ENCODE measurements at places on chromosomes 5 and 9.

DNA sequence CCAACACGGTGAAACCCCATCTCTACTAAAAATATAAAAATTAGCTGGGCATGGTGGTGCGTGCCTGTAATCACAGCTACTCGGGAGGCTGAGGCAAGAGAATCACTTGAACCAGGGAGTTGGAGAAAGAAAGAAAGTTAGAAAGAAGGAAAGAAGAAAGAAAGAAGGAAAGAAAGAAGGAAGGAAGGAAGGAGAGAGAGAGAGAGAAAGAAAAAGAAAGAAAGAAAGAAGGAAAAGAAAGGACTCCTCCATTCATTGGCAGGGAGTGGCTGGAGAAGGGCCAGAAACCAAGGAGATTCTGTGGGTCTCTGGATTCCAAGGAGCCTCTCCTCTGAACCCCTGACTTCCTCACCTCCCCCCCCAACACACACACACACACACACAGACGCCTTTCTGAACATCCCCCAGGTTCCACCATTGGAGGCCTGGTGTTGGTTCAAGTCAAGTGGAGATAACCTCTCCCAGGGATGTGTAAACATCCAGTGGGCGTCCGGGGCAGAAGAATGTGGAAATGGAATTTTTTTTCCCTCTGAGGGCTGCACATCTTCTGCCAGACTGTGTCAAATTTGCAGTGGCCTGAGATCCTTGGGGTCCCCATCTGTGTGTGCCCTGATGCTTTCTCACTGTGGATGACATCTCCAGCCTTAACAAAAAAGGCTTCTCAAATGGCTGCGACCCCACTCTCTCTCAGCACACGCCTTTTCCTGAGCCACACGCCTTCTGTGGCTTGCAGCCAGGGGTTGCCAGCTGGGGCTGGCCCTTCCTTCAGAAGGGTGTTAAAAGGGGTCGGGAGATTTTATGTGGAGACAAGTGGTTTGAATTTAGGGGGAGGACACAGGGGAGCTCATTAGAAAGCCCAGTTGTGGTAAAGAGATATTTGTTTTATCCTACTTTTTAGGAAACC lies 109.3 kb upstream of the HAND1 start:
- DNase-seq, result no peak

GRCh38 chr9:114722081-114722621 lies 40.2 kb upstream of the TEX48 start:
- peak; percentile 66 for DNase-seq

DNA sequence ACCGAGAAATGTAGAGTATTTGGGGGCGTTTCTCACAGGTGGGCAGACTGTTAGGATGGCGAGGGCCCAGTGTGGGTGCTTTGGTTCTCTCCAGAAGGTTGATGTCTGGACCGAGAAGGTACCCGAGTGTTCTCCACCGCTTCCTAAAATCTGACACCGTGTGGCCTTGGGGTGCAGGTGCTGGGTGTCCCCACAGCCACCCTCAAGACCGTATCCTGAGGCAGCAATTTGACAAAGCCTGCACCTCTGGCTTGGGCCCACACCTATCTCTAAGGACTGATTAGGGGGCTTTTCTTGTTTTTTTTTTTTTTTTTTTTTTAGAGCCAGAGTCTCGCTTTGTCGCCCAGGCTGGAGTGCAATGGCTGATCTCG lies 1.3 kb downstream of the PPP1R26 start:
- no peak for DNase-seq

DNA sequence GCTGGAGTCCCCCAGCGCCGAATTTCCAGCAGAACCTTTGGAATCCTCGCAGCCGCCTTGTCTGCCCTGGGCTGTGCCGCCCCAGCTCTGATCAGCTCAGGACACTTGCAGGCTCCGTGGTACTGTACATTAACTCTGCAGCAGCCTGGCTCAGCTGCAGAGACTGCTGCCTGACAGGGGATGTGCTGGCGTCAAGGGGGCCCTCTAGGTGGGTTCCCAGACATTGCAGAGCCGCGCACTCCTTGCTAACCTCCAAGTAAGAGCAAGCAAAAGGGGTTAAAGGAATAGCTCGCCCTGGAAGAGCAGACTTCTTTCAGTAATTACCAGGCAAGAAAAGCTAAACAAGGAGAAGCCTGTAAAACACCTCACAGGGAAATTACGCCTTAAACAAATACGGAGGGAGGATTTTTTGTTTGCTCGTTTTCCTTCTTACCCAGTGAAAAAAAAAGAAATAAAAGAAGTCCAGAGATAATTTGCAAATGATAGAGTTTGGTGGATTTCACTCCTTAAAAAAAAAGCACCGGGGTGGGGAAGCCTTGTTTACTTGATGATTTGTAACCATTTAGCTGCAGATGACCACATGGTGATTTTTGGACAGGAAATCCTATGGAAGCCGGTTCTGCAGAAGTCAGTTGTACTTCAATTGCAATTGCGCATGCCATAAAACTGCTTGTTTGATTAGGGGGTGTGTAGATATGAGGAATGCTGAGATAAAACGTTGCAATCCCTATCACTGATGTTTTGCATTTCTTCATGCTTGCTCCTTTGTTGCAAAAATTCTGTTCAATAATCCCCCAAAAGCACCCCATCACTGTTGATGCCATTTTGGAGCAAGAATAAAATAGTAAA lies 305.8 kb downstream of the PDE4D start:
- DNase-seq, result peak; percentile 79

DNA sequence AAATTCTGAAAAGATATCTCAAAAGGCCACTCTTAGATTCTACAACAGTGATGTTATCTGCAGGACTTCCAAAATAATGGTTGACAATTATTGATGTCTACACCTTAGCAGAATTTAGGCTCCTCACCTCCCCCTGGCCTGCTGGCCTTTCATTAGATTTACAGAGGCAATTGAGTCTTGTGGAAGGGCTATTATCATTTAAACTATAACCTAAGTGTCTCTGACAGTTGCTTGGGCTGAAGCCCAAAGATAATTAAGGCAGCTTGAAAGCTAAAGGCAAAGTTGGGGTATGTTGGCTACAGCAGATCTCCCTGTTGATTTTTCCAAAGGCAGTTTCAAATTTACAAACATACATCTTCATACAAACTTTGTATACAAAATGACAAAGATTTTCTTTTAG lies 912.3 kb downstream of the TAF11L14 start:
- no peak for DNase-seq

DNA sequence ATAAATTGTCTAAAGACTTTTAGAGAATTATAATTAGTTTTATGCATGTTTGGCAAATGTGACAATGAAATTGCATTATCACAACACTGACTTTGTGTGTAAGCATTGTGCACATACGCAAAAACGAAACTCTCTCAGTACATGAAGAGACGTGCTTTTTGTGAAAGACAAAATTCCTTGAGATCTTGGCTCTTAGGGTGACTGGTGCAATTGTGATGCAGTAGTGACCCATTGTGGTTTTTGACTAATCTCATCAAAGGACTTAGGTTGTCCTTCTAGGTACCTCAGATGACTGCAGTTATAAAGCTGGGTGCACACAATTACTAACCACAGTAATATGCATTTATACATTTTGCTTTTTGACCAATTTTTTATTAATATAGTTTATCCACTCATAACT lies 25.3 kb upstream of the TYRP1 start:
- DNase-seq, result no peak

DNA sequence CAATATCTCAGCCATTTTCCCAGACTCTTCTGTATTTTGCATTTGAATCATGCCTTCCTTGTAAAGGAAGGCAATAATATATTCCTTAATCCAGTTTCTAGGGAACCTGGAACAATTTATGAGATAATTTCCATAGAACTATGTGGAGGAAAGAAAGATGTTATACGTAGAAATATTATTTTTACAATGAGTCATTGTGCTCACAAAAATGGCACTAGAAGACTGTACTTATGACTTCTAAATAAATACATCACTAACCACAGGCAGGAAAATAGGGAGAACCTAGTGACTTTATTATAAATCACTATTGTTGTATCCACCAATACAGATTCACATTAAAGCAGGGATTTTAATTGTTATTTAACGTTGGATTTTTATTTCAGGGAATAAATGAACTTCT lies 87.6 kb downstream of the FBXO38 start:
- DNase-seq, result no peak

- no peak for DNase-seq
Observed at GRCh38 chr9:97990259-97990658, 7.1 kb downstream of the ANP32B start.

- no peak for DNase-seq
Observed at GRCh38 chr9:86990290-86990689, 43.0 kb upstream of the GAS1 start.

DNA sequence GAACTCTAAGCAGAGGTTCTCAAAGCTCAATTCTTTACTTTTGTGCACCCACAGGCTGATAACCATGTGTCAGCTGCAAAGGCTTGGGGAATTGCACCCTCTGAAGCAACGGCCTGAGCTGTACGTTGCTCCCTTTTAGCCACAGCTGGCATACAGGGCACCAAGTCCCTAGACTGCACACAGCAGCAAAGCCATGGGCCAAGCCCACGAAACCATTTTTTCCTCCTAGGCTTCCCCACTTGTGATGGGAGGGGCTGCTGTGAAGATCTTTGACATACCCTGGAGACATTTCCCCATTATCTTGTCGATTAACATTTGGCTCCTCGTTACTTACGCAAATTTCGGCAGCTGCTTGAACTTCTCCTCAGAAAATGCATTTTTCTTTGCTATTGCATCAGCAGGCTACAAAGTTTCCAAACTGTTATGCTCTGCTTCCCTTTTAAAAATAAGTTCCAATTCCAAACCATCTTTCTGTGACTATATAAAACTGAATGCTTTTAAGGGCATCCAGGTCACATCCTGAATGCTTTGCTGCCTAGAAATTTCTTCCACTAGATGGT lies 23.0 kb downstream of the KIAA0825 start:
- DNase-seq, result no peak

DNA sequence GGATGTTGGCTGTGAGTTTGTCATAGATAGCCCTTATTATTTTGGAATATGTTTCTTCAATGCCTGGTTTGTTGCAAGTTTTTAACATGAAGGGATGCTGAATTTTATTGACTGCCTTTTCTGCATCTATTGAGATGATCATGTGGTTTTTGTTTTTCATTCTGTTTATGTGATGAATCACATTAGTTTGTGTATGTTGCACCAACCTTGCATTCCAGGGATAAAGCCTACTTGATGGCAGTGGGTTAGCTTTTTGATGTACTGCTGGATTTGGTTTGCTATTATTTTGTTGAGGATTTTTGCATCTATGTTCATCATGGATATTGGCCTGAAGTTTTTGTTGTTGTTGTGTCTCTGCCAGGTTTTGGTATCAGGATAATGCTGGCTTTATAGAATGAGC lies 225.6 kb downstream of the PCSK1 start:
- DNase-seq, result no peak

DNA sequence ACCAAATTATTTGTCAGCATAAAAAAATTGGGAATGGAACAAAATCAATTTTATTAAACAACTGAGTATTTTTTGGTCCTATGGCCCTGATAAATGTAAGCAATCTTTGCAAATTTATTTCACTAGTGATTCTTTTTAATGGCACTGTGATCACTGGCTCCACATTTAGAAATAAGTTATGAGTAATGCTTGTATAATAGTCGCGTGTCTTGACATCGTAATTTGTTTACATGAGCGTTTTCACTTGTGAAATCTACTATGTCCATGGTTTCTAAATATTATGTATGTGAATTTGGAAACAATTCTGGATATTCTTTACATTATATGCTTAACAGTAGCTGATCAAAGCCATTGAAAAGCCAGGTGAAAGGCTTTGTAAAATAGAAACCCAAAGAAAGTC lies 817.5 kb downstream of the EFNA5 start:
- no peak for DNase-seq

DNA sequence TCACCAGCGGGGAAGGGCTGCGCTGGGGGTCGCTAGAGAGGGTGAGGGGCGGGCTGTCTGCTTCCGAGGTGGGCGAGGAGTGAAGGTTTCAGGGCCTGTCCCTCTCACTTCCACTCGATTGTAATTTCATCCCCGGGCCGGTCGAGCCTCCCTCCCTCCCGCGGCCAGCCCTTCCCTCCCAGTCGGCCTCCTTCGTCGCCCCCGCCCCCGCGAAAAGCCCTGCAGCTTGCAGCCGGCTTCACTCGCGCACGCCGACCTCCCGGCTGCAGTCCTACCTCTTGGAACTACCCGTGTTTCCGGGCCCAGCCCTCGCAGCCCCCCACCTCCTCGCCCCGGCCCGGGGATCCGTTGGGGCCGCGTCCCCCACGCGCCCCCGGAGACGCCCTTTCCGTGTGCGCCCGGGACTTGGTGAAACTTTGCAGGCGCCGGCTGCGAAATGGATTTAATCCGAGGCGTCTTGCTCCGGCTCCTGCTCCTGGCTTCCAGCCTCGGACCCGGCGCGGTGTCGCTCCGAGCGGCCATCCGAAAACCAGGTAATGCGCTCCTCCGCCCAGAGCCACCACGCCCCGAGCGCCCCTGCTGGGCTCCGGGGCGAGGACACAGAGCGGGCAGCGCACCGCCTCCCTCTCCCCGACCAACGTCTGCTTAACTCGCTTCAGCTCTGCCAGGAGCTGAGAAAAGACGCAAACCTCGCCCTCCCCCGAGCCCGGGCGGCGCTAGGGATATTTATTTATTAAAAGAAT lies at the start of gene EGFLAM:
EGFLAM (plus strand) TSS at position 241 of the 743 bp plus-strand sequence; CDS start at position 437, 196 bp downstream.
- no peak for DNase-seq

DNA sequence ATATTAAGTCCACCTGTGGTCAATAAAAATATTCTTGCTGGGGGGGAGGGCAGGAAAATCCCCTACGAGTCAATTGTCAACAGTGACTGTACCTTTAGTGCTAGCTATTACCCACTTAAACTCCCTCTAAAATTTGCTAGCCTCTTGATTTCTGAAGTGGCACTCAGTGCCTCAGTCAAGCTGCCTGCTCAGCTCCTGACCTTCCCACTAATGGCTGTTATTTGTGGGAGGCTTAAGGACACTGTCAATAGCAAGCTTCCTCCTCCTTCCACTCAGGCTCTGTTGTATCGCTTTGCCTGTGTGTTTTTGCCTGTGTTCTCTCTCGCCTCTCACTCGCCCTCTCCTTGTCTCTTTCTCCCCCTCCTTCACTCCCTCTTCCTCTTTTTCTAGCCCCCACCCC lies 140.8 kb downstream of the BNC2 start:
- no peak for DNase-seq

GRCh38 chr9:131728961-131729360 lies 10.9 kb downstream of the RAPGEF1 start:
- DNase-seq, result no peak

GRCh38 chr5:73454379-73455036 lies 5.9 kb upstream of the FOXD1 start:
- DNase-seq, result no peak

DNA sequence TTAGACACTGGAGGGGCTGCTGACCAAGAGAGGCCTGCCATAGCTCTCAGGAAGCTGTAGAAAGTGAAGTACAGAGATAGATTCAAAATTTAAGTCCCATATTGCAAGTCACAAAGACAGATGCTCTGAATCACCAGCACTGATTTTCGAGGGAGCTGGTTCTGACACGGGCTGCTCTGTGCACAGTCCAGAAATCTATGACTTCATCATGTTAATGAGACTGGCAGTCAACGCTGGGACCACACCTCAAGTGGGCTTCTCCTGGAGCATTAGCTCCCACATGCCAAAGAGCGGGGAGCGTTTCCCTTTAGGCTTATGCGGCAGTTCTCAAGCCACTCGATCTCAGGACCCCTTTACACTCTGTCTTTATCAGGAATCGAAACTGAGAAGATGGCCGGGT lies 34.2 kb upstream of the FAT2 start:
- no peak for DNase-seq

GRCh38 chr5:171122372-171122771 lies 186.7 kb upstream of the TLX3 start:
- DNase-seq, result no peak

All from skin of body (tissue), 3 donors.